Panc1 (cell line): ENCODE measurements at places on chromosomes 7 and 10. TPM values are rescaled to one million over a fixed set of nuclear protein-coding genes. Genes with fewer than 3 reads are reported as not detected.

DNA sequence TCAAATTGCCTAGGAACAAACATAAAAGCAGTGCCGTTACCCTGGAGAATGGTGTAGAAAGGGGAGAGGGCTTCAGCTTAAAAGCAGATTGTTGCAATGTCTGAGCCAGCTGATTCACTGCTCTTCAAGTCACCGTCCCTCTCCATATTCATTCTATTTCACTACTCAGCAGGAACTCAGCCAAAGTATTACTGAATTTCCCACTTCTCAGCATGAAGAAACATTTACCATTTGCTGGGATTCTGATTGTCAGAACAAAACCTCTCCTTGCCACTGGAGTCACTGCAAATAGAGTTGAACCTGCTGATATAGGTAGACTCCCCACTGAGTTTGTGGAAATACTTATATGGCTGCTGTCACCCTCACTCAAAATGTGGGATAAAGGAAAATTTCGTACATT is 71.7 kb downstream of the PPP1R17 start:
- H3K27me3 ChIP-seq = no peaks in the 10 kb centered on the region
- no peak overlapping the region for H3K4me3 ChIP-seq
- H3K36me3 ChIP-seq = no peaks in the 10 kb centered on the region

- no peak overlapping the region for H3K27ac ChIP-seq
- no peak overlapping the region for H3K4me3 ChIP-seq
- H3K4me1 ChIP-seq = no peaks in the 10 kb centered on the region
Observed at GRCh38 chr7:15174485-15174884, 271.9 kb upstream of the DGKB start.

- H3K36me3 ChIP-seq = no peaks in the 10 kb centered on the region
- no peak overlapping the region for H3K27ac ChIP-seq
- H3K4me3 ChIP-seq = no peak overlapping the region
Observed at GRCh38 chr7:121456785-121457359, 60.8 kb upstream of the FAM3C start.

Gene FAM241B
- total RNA-seq = 29.1 TPM

DNA sequence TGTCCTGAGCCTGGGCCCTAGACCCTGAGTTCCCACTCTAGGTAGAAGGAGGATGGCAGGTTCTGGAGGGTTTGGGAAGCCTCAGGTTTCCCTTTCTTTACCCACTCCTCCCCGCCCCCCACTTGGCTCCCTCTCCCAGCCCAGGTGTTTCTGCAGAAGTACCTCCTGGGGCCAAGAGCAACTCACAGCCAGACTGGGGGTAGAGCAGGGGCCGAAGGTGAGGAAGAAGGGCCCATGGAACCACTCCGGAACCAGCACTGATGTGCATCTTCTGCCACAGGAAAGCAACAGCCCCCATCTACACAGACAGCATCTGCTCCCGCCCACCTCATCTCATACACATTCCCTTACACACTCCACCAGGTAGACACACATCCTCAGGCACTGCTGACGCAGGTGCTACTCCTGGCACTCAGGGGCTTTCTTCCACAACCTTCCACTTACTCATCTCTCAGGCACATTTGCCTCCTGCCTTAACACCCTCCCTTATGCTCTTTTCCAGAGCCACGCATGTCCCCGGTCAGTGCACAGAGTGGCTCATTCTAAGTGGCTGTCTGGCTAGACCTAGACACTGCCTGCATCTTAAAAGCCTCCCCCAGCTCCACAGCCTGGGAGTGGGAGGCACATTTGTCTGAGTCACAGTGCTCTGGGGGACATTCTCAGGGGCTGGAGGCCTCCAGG is 1.8 kb downstream of the EPHB6 start:
- H3K4me3 ChIP-seq = no peak overlapping the region
- no peaks in the 10 kb centered on the region; the same call in 1 of the 2 replicates for H3K4me1 ChIP-seq
- no peaks in the 10 kb centered on the region; the same call in none of the 2 replicates for H3K36me3 ChIP-seq
- peaks cover 30% of the 10 kb centered on the region for H3K27me3 ChIP-seq

GRCh38 chr10:70921285-70921684 is 32.9 kb upstream of the PCBD1 start:
- no peak overlapping the region for H3K27ac ChIP-seq
- H3K4me1 ChIP-seq = no peaks in the 10 kb centered on the region
- no peak overlapping the region for H3K4me3 ChIP-seq
- peaks cover 20% of the 10 kb centered on the region for H3K27me3 ChIP-seq
- H3K36me3 ChIP-seq = no peaks in the 10 kb centered on the region
- DNase-seq = no peak

Gene ZNF239
- total RNA-seq = 18.5 TPM
